Stimulated activated CD8-positive, alpha-beta memory T cell treated with anti-CD3 and anti-CD28 coated beads, Interleukin-2, amount 100 ng/mL, for 48 hours (primary cell): ENCODE measurements at places on chromosomes 3 and 15.

DNA sequence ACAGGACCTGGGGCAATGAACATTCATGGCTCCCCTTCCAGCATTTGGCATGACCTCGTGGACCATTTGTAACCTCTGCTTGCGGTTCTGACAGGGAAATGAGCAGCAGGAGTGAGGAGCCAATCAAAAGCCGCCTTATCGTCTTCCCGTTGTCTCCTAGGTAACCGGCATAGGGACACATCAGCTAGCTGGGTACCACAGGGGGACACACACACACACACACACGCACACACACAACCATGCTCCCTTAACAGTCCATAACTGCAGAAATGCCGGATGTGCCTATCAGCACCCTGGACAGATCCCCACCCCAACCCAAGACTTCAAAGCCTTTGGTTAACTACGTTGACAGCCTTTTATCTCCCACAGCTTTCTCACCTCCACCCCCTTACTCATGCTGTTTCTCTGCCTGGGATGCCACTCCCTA, 53.4 kb upstream of the CCDC174 start:
- DNase-seq: peak; percentile 25

DNA sequence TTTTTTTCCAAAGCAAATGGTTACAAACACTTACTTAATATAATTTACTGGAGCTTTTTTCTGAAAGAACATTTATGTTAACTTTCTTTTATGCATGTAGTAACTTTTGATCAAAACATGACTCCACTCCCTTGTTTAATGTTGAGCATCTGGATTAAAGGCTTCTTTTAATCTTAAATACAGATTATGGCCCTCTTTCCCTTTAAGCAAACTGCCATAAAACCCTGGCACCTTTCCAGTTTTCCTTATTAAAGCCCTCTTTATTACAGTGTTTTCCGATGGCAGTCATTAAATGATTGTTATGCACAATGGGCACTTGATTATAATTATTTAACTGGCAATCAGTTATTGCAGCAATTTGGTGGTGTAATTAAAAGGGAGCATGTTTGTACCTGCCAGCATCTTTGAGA, 167.0 kb downstream of the VGLL4 start:
- no peak for DNase-seq

GRCh38 chr3:121269389-121269788, 276.4 kb downstream of the POLQ start:
- no peak for DNase-seq

DNA sequence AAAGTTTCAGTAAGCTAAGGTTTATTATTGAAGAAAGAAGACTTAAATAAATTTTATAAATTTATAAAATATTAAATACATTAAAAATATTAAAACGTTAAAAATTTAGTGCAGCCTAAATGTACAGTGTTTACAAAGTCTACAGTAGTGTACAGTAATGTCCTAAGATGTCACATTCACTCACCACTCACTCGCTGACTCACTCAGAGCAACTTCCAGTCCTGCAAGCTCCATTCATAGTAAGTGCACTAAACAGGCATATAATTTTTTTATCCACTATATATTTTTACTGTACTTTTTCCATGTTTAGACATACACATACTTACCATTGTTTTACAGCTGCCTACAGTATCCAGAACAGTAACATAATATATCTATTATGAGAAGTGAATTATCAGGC, 51.5 kb downstream of the TJP1 start:
- DNase-seq: no peak

- no peak for DNase-seq
These were observed 3.8 kb downstream of the CSRNP1 start for GRCh38 chr3:39149498-39150147.

- no peak for DNase-seq
These were observed 128.4 kb upstream of the HACD2 start for GRCh38 chr3:123713211-123713610.

GRCh38 chr3:72346526-72346926, 501.7 kb downstream of the SHQ1 start:
- DNase-seq: no peak

GRCh38 chr3:190911382-190911781, 48.9 kb upstream of the GMNC start:
- DNase-seq: no peak

GRCh38 chr3:103614719-103615118, 1179.9 kb downstream of the ZPLD1 start:
- DNase-seq: no peak

GRCh38 chr3:46463120-46463867, 1.4 kb downstream of the LTF start:
- DNase-seq: no peak

DNA sequence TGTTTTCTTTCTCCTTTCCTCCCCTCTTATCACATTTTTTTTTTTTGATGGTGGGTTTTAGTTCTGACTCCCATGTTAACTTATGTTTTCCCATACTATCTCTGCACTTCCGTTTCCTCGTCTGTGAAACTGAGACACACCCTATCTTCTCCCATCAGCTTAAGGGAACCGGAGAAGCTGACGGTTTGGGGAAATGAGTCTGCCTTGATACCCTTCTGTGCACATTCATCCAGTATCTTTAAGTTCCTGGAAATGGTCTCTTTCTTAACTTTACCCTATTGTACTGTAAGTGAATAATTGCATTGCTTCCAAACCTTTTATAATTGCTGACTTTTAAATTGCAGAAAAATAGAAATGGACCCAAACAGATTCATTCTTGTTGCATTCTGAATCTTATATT, 26.2 kb upstream of the CFAP161 start:
- no peak for DNase-seq

- DNase-seq: no peak
These were observed 264.7 kb downstream of the ZBBX start for GRCh38 chr3:167115331-167115934.

- no peak for DNase-seq
These were observed 115.9 kb downstream of the ASB7 start for GRCh38 chr15:100718075-100718980.

GRCh38 chr15:29566914-29567313, 255.4 kb downstream of the TJP1 start:
- no peak for DNase-seq

DNA sequence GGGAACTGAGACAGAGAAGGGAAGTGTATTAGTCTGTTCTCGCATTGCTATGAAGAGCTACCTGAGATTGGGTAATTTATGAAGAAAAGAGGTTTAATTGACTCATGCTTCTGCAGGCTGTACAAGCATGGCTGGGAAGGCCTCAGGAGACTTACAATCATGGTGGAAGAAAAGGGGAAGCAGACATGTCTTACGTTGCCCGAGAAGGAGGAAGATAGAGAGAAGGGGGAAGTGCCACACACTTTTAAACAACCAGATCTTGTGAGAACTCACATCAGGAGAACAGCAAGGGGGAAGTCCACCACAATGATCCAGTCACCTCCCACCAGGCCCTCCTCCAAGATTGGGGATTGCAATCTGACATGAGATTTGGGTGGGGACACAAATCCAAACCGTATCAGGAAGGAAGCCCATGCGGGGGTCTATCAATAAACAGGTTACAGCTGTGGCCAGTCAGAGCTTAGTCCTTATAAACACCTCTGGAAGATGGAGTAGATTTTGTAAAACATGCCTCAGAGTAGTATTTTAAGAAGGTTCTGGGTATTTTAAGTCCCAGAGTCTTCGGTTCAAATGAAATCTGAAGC, 153.9 kb downstream of the GHSR start:
- DNase-seq: no peak

DNA sequence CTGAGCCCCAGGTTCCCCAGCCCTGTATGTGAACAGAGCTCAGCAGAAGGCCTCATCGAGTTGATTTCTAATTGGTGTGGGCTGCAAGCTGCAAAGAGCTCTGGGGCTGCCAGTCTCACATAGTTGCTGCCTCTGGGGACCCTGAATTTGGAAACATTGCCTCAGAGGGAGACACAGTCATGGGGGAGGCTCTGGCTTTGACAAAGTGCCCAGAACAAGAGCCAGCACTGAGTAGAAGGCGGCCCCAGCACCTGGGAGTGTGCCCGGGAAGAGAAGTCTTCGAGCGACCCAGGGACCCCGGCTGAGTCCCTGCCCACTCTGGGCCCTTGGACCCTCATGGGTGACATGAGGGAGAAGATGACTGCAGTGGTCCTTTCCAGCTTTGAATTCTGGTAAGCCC, 7.3 kb downstream of the NTRK3 start:
- DNase-seq: no peak

DNA sequence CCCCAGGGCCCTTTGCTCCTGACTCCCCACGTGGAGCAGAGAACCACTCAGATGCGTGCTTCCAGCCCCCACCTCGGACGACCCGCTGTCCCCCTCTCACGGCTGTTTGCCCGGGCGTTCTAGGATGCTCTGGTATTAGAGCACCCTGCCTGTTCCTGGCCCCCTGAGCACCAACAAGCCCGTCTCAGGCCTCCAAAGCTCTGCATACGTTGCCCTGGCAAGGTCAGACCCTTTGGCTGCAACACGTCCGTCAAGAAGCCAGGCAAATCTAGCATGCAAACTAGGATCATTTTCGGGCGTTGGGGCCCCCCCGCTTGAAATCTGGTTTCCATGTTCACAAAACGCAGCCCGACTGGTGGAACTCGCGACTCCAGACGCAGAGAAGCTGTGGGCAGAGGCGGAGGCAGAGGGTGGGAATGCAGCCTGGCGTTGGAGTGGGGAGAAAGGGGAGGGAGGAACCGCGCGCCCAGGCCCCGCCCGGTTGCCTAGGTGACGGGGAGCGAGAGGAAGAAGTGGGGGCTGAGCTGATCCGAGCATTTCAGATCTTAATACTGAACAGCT, 86.2 kb upstream of the PIAS1 start:
- peak; percentile 8 for DNase-seq

DNA sequence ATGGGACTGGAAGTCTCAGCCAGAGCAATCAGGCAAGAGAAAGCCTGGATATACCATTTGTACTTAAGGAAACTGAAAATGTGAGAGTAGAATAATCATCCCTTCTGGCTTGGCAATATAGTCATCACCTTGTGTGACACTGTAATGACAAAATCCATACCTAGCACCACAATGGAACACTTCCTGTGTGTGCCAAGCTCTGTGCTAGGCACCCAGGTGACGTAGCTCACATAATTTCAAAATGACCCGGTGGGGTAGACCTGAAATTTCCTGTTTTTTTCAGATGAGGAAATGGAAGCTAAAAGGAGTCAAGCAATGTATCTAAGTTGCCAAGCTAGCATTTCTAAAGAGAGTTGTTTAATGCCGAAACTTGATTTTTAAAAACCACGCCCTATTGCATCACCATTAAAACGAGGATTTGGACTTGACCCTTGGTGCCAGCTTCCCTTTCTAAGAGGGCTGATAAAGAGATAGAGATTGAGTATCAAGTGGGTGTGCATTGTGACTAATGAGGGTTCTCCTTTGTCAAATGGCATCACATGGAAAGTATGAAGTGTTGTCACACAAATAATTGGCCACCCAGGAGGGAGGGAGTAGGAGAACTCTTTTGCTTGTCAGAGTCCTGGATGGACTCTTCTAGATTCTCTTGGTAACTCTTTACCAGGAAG, 141.3 kb upstream of the PDZRN3 start:
- no peak for DNase-seq

DNA sequence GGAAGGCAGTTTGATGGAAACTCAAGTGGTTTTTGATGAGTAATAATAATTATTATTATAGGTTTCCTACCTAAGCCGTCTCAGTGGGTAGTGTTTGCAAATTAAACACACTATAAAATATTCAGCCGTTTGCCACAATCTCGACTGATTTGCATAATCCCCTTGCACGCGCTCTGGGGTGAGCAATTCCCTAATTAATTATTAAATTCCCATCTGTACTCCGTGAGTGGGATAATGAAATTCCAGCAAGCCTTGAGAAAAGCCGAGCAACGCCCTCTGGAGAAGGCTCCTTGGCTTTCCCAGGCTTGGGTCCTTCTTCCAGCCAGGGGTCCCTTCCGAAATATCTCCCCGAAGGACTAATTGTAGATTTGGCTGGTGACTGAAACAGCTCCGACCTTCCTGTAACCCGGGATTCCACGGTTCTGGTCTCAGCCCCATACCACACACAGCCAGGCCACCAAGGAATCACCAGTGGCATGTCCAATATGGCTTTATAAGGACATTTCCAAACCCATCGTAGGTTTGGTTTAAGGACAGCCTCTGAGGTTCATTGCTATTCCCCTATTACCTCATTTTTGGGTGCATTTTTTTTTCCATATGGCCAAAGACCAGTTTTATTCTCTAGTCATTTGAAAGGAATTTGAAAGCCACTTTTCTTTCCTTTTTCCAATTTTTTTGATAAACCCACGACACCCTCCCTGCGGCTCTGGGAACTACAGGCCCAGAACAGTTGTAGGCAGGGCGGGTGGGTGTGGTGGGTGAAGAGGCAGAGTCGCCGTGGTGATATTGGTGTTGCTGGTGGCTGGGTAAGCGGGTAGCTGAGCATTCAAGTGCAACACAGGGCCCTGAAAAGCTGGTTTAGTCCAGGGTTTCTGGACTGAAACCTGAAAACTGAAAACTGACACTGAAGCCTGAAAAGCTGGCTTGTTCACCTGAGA, 33.2 kb upstream of the RGMA start:
- no peak for DNase-seq

GRCh38 chr15:89472785-89473256, 23.6 kb downstream of the RHCG start:
- peak; percentile 42 for DNase-seq

DNA sequence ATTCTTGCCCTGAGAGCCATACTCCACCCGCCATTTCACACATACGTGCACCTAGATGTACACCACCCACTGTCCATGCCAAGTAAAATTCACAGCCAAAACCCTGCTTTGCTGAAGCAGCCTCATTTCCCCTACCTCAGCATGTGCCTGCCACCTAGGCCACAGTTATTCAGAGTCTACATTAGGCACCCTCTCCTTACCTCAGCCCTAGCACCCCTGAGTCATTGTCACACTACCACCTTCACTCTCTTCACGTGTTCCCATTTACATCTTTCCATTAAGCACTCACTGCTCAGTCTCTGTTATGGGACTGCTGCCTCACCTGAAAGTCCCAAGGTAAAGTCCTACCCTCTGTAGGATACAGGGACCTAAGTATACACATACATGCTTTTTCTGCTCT, 70.0 kb downstream of the SETD5 start:
- DNase-seq: no peak
